Progenitor cell of endocrine pancreas (in vitro differentiated cells): ENCODE measurements at places on chromosomes 5 and 9.

GRCh38 chr5:79962575-79963222, 28.4 kb downstream of the MTX3 start:
- no peak for DNase-seq
- H3K4me3 ChIP-seq: no peak overlapping the region
- no peaks in the 10 kb centered on the region for H3K4me1 ChIP-seq
- no peak overlapping the region for H3K27ac ChIP-seq

- DNase-seq: no peak
- peaks cover 7% of the 10 kb centered on the region for H3K27me3 ChIP-seq
- H3K4me3 ChIP-seq: no peak overlapping the region
- H3K36me3 ChIP-seq: no peaks in the 10 kb centered on the region
- H3K4me1 ChIP-seq: no peaks in the 10 kb centered on the region
- no peak overlapping the region for H3K27ac ChIP-seq
Measured at GRCh38 chr5:113806904-113807303, 293.4 kb downstream of the YTHDC2 start.

- H3K4me3 ChIP-seq: no peak overlapping the region
- no peaks in the 10 kb centered on the region for H3K4me1 ChIP-seq
- no peaks in the 10 kb centered on the region for H3K27me3 ChIP-seq
- H3K27ac ChIP-seq: no peak overlapping the region
Measured at GRCh38 chr9:33273266-33273971, 8.6 kb downstream of the CHMP5 start.

GRCh38 chr9:87270848-87271234, 226.8 kb upstream of the DAPK1 start:
- H3K27ac ChIP-seq: no peak overlapping the region
- H3K4me1 ChIP-seq: peaks cover 7% of the 10 kb centered on the region
- H3K4me3 ChIP-seq: no peak overlapping the region
- no peaks in the 10 kb centered on the region for H3K36me3 ChIP-seq
- DNase-seq: no peak
- H3K27me3 ChIP-seq: peaks cover 31% of the 10 kb centered on the region

GRCh38 chr5:43623048-43623680, 20.2 kb downstream of the NNT start:
- H3K27ac ChIP-seq: no peak overlapping the region
- peaks cover 3% of the 10 kb centered on the region for H3K4me1 ChIP-seq
- no peaks in the 10 kb centered on the region for H3K27me3 ChIP-seq

GRCh38 chr5:1295650-1296037, 776 bp upstream of the TERT start:
- no peaks in the 10 kb centered on the region for H3K4me1 ChIP-seq
- H3K27me3 ChIP-seq: peaks cover 51% of the 10 kb centered on the region
- peak overlapping the region; percentile 21 for H3K4me3 ChIP-seq
- H3K27ac ChIP-seq: no peak overlapping the region
- H3K36me3 ChIP-seq: no peaks in the 10 kb centered on the region

DNA sequence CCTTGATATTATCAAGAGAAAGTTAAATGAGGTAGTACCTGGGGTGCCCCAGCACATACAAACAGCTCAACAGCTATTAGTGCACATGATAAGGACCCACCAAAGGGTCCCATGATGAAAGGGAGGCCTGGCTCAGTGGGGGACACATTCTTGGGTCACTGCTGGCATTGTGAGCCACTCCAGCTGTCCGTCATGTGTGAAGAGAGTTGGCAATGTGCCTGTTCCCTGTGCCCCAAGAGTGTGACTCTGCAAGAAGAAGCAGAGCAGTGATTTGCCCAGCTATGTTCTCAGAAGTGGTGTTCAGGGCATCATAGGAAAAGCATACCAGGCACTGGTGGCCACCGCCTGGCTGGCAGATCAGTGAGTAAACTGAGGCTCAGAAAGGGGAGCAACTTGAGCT, 37.1 kb upstream of the TDRD7 start:
- no peak overlapping the region for H3K27ac ChIP-seq
- no peak overlapping the region for H3K4me3 ChIP-seq

GRCh38 chr9:93223260-93224180, 39.6 kb downstream of the WNK2 start:
- peaks cover 6% of the 10 kb centered on the region for H3K36me3 ChIP-seq
- no peaks in the 10 kb centered on the region for H3K27me3 ChIP-seq
- no peak overlapping the region for H3K4me3 ChIP-seq
- peaks cover 32% of the 10 kb centered on the region for H3K4me1 ChIP-seq
- no peak for DNase-seq

GRCh38 chr9:100590481-100590880, 12.6 kb downstream of the CAVIN4 start:
- peak overlapping the region; percentile 72 for H3K27ac ChIP-seq
- DNase-seq: no peak
- no peak overlapping the region for H3K4me3 ChIP-seq
- H3K4me1 ChIP-seq: peaks cover 4% of the 10 kb centered on the region
- no peaks in the 10 kb centered on the region for H3K27me3 ChIP-seq
- H3K36me3 ChIP-seq: peaks cover 4% of the 10 kb centered on the region

DNA sequence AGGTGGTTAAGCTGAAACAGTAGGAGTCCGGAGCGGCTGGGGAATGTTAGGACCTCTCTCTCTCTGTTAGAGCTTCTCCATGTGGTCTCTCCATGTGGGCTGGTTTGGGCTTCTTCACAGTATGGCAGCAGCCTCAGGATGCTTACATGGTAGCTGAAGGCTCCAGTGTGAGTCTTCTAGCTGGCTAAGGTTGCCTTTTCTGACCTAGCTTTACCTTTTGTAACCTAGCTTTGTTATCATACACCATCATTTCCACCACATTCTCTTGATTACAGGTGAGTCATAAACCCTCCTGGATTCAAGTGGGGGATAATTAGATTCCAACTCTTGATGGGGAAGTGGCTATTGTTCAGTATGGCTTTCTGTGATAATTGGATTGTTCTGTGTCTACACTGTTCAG, 98.5 kb downstream of the MTREX start:
- no peak for DNase-seq
- no peaks in the 10 kb centered on the region for H3K27me3 ChIP-seq
- H3K36me3 ChIP-seq: peaks cover 18% of the 10 kb centered on the region
- no peak overlapping the region for H3K27ac ChIP-seq
- no peaks in the 10 kb centered on the region for H3K4me1 ChIP-seq
- H3K4me3 ChIP-seq: no peak overlapping the region

DNA sequence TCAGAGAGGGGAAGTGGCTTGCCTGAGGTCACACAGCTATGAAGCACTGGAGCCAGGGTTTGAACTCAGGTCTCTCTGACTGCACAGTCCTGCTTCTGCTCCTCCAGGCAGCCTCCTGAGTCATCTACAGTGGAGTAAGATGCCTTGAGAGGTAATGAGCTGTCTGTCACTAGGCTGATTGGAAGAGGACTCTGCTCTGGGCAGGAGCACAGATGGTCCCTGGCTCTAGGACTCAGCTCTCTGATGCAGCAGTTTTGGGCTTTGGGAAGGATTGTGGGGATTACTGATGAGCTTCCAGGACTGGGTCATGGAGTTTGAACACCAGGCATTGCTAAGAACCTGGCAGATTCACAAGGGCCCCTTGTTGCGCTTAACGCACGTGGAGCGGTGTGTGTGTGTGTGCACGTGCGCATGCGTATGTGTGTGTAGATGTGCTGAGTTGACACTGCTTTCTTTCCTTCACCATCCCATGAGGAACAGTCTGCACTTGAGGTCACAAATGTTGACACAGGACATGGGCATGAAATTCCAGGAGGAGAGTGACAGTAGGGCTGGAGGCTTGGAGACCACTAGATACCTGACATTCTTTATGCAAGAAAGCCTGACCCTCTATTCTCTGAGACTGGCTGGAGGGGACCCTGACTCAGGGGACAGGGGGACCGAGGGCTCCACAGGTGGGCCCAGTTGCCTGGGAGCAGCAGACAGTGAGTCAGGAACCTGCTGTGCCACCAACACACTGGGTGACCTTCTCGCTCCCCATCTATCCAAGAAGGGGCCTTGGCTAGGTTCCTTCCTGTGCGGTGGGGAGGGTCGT, 170.5 kb downstream of the RGS3 start:
- H3K4me1 ChIP-seq: peaks cover 33% of the 10 kb centered on the region
- H3K36me3 ChIP-seq: no peaks in the 10 kb centered on the region
- H3K27ac ChIP-seq: peak overlapping the region; percentile 55
- no peaks in the 10 kb centered on the region for H3K27me3 ChIP-seq

GRCh38 chr5:40685193-40685592, 5.5 kb downstream of the PTGER4 start:
- no peak overlapping the region for H3K27ac ChIP-seq
- peaks cover 43% of the 10 kb centered on the region for H3K4me1 ChIP-seq
- no peak overlapping the region for H3K4me3 ChIP-seq
- H3K36me3 ChIP-seq: no peaks in the 10 kb centered on the region
- DNase-seq: no peak

GRCh38 chr5:591746-592145, 20.4 kb upstream of the CEP72 start:
- no peak overlapping the region for H3K27ac ChIP-seq
- peaks cover 1% of the 10 kb centered on the region for H3K36me3 ChIP-seq
- peaks cover 51% of the 10 kb centered on the region for H3K27me3 ChIP-seq
- H3K4me1 ChIP-seq: peaks cover 9% of the 10 kb centered on the region

- H3K27me3 ChIP-seq: no peaks in the 10 kb centered on the region
- H3K36me3 ChIP-seq: peaks cover 20% of the 10 kb centered on the region
- no peak for DNase-seq
- peak overlapping the region; percentile 58 for H3K4me3 ChIP-seq
- peaks cover 52% of the 10 kb centered on the region for H3K4me1 ChIP-seq
Measured at GRCh38 chr5:124652514-124652819, 94.0 kb downstream of the ZNF608 start.

- peaks cover 3% of the 10 kb centered on the region for H3K27me3 ChIP-seq
- peaks cover 7% of the 10 kb centered on the region for H3K4me1 ChIP-seq
- DNase-seq: no peak
- H3K36me3 ChIP-seq: no peaks in the 10 kb centered on the region
- H3K27ac ChIP-seq: no peak overlapping the region
Measured at GRCh38 chr9:18907927-18908625, 124.9 kb downstream of the SAXO1 start.

- H3K27me3 ChIP-seq: peaks cover 32% of the 10 kb centered on the region
- no peaks in the 10 kb centered on the region for H3K4me1 ChIP-seq
- H3K36me3 ChIP-seq: no peaks in the 10 kb centered on the region
Measured at GRCh38 chr9:79408200-79408599, 163.6 kb upstream of the TLE4 start.

DNA sequence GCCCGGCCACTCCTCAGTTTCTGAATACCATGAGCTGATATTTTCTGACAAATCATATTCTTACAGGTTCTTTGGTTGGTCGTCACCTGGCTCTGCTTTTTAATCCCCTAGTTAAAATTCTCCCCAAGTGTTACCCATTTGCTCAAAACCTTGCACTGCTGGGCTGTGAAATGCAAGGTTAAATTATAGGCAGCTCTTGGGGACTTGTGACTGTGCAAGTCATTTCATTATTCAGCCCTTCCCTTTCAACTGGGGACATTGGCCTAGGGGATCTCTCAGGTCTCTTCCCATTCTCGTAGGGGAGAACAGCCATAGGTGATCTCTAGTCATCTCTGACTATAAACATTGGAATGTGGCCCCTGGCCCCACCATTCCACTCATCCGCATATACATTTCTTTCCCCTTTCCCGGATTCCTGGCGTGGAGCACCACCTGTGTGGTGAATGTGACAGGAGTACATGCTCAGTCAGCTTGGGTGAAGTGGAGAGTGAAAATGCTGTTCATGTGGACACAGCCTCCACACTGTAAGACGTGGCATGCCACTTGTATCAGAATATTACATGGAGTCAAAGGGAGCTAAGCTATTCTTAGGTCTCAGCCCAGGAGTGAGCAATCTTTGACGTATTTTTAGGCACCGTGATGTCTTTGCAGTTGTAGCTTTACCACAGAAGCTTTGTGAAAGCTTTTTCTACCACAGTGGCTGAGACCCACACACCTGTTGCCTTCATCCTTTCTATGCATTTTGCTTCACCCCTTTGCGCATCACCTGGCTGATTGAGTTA, 386.7 kb downstream of the KDM4C start:
- no peak overlapping the region for H3K4me3 ChIP-seq
- no peak for DNase-seq
- no peak overlapping the region for H3K27ac ChIP-seq

DNA sequence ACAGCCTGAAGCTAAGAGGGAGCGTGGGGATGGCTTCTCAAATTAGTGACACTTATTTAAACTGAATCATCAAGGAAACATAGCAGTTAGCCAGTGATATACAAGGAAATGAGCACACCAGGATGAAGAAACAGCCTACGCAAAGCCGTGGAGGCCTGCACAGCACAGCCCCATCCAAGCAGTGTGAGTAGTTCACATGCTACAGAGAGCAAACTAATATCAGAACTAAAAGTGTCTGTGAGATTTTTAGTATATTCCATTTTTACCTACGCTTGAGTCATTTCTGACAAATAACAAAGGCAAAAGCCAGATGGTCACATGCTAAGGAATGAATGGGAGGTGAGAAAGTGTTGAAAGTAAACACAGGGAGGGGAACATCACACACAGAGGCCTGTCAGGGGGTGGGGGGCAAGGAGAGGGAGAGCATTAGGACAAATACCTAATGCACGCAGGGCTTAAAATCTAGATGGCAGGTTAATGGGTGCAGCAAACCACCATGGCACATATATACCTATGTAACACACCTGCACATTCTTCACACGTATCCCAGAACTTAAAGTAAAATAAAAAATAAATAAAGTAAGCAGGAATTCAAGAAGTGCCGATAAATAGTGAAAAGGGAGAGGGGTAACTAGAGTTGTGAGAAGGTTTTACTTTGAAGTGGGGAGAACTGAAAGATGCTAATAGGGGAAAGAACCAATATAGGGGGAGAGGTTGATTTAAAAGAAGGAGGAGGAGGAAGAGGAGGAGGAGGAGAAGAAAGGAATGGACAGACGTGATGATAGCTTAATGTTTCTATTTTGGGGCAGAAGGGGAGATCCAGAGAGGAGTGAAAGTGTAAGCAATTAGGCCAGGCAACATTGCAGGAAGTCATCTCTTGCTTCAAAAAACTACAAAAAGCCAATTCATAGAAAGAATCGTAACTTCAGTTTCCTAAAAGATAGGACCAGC, 100.9 kb upstream of the PTGER4 start:
- peaks cover 4% of the 10 kb centered on the region for H3K4me1 ChIP-seq
- no peak for DNase-seq
- H3K27ac ChIP-seq: no peak overlapping the region
- no peaks in the 10 kb centered on the region for H3K36me3 ChIP-seq
